ENCODE measurements at places on chromosomes 5 and 9.

- DNase-seq: no peak
These were observed 129.1 kb downstream of the DOCK8 start for GRCh38 chr9:343773-344172.

DNA sequence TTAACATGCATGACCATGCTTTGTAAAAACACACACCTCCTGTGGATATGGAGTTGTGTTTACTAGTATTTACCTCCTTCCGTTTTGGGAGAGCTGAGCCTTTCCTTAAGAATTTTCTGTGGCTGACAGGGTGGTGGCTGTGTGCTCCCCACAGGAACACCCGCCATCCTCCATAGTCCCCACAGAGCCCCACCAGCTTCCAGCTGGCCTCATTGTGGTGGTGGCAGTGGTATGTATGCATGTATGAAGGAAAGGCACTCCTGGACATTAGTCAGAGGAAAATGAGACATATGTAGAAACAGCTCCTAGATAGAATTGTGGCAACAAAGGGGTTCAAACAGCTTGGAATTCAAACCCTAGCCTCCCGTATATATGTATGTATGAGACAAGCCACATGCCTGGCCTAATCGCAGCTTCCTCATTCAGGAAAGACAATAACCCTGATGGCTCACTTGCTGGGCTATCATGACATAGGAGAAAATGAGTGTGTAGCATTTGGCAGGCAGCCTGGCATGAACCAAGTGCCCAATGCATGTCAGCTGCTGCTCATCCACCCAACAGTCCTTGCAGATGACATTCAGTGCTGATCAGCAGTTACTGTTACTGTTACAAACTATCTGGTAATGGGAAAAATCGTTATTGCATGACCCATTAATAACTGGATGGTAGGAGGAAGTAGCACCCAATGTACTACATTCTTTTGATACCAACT is 459.7 kb downstream of the EBF1 start:
- DNase-seq: no peak

- no peak for DNase-seq
These were observed 164.0 kb upstream of the RAD23B start for GRCh38 chr9:107118863-107119624.

DNA sequence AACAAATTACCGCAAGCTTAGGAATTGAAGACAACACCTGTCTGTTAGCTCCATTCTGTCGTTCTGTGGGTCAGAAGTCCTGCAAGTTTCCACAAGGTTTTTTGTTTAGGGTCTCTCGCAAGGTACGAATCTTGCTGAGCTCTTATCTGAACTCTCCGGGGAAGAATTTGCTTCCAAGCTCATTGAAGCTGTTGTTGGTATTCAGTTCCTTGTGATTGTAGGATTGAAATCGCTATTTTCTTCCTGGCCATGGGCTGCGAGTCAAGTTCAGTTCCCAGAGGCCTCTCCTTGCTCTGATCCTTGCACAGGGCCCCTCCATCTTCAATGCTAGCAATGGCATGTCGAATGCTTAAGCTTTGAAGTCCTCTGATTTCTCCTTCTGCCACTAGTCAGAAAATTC is 53.5 kb upstream of the CNTLN start:
- DNase-seq: no peak

- peak; percentile 62 for DNase-seq
These were observed 96.5 kb upstream of the LMX1B start for GRCh38 chr9:126516936-126517832.

DNA sequence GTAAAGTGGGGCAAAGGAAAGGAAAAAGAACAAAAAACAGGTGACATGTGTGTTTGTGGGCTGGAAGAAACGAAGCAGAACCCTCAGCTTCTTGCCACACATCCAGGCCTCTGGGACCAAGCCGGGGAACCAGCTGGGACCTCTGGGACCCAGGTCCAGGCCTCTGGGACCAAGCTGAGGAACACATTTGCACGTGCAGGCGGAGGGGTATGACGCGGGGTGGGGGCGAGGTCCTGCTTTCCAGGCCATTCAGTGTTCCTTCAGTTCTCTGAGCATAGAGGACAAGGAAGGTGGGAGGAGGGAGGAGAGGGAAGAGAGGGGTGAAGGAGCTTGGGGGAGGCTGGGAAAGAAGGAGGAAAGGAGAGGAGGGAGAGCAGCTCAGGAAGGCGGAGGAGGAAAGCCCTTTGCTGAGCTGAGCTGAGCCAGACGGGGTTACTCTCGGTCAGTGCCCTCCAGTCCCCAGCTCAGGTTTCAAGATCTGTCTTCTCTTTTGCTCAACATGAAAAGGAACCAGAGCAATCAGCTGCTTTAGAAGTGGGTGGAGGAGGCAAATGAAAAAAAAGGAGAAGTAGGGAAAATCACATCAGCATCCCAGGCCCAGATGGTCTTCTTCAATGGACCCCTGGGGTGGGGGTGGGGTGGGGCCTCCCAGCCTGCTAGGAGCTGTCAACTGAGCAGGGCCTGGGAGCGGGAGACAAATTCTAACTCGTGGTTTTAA is 59.1 kb downstream of the ABCA1 start:
- no peak for DNase-seq

DNA sequence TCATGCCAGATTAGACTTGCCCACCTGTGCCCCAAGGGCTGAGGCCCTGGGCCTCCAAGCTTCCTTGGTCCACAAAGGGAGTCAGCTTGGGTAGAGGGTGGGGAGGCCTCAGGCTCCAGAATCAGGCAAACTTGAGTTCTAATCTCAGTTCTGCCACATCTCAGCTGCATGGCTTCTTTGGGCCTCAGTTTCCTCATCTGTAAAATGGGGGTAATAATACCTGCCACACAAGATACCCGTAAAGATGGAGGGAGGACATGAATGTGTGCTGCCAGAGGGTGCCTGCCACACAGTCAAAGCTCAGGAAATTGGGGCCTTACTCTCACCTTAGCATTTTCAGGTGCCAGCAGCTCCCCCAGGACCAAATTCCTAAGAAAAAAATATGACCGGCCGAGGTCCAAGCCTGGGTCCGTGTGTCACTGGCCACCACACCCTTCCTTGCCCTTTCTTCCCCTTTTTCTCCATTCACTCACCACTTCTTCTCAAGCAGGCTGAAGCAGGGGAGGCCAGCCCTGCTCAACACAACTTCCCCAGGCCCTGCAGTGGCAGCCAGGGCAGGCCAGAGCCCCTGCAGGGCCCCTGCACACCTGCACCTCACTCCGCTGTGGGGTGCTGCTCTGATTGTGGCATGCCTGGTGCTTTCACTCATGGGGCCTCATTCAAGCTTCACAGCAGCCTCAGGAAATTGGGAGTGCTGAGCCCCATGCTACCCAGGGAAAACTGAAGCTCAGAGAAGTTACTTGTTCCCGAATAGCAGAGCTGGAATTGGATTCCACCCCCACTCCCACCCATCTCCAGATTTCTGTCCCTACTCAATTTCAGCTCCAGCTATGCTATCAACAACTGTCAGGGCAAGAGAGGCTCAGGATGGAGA is 3.9 kb downstream of the RGS14 start:
- DNase-seq: no peak

DNA sequence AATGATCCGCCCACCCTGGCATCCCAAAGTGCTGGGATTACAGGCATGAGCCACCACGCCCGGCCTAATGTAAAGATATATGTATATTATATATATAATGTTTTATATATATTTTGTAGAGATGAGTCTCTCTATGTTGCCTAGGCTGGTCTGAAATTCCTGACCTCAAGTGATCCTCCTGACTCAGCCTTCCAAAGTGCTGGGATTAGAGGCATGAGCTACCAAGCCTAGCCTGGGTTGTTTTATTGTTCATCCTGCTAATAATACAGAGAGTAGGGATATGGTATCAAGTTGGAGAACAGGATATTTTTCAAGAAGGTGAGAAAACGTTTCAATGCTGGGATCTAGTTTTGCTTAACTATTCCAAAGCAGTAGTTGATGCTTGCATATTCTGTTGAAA is 2.9 kb downstream of the SEC24A start:
- no peak for DNase-seq

- no peak for DNase-seq
These were observed 16.8 kb downstream of the SCAMP1 start for GRCh38 chr5:78377056-78377717.

DNA sequence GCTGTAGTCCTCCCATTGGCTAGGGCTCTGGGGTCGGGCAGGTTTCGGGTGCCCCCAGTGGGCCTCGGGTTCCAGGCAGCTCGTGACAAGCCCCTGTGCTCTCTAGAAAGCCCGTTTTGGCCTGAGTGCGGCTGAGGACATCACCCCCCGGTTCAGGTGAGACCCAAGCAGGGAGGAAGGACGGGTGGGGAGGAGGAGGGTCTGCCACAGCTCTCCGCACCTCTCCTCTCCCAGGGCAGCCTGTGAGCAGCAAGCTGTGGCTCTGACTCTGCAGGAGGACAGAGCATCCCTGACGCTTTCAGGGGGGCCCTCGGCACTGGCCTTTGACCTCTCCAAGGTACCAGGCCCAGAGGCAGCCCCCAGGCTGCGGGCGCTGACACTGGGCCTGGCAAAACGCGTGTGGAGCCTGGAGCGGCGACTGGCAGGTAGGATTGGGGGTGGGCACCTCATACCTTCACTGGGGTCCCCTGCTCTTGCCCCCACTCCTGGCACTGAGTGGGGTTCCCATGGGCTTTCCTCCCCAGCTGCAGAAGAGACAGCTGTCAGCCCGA is 672 bp downstream of the PAXX start:
- DNase-seq: no peak

DNA sequence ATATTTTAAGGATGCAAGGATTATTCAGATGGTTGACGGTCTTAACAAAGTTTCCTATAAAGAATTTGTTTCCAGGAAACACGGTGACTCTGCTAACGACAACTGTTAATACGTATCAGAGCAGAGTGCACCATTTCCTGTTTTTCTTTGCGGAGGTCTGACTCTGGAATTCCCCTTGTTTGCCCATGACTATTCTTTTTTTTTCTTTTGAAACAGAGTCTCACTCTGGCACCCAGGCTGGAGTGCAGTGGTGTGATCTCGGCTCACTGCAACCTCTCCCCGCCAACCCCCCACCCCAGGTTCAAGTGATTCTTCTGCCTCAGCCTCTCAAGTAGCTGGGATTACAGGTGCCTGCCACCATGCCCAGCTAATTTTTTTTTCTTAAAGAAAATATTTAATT is 115.9 kb downstream of the CDC42SE2 start:
- DNase-seq: peak; percentile 58

DNA sequence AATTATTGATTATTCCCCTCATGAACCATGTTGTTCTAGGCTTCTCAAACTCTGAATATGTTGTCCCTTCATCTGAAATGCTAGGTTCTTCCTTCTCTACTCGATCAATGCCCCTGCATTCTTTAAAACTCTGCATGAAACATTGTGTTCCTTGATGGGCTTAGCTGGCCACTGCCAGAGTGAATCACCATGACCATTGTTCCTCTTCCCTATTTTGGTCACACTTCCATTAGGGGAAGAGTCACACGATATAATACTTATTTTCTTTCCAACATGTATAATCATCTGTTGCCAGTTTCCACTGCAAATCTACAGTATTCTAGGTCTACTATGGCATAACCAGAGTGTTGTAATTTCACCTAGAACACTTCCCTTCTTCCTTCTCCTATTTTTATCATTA is 247.9 kb downstream of the TRPM3 start:
- DNase-seq: no peak

DNA sequence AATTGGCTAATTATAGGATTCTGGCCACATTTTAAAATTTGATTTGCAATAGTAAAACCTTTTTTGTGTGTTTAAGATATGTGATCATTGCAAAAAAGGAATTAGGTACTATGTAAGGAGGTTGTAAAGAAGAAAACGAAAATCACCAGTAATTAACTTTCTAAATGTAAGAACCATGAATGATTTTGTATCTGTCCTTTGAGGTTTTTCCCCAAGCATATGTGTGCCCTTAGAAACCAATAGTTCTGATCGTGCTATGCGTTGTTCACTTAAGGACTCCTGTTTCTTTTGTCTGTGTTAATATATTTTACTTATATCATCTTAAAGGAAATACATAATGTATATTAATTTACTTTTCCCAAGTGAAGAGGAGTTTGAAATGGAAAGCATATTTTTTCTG is 410.2 kb downstream of the PSAT1 start:
- DNase-seq: no peak

- no peak for DNase-seq
These were observed 40.8 kb upstream of the ANKRD31 start for GRCh38 chr5:75277463-75277862.

DNA sequence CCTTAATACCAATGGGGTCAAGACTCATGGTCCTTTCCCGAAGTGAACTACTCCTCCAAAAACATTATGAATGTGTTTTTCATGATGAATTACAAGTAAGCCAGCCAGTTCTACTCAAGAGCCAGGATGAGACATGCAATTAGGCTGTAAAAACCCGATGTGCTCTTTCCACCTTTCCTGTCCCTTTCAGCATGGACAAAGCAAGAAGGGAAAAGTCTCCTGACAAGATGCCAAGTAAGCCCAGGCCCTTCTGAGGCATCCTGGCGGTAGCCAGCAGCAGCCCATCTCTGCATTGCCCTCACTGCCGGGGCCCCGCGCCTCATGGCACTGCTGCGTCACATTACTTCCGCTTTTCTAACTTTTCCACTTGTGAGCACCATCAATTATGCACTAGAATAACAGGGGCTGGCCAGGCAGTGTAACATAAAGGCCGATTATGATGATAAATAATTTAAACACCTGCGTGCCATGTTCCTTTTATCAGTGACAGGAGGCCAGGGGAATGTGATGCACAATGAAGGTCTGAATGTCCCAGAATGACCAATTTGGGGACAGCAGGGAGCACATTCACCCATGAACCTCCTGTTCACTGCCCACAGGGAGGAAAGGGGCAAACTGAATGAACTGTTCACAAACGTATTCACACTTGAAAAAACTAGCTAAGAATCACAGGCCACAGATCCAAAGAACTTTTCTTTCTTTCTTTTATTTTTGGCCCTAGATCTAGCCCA is 37.4 kb downstream of the EFNA5 start:
- DNase-seq: no peak

DNA sequence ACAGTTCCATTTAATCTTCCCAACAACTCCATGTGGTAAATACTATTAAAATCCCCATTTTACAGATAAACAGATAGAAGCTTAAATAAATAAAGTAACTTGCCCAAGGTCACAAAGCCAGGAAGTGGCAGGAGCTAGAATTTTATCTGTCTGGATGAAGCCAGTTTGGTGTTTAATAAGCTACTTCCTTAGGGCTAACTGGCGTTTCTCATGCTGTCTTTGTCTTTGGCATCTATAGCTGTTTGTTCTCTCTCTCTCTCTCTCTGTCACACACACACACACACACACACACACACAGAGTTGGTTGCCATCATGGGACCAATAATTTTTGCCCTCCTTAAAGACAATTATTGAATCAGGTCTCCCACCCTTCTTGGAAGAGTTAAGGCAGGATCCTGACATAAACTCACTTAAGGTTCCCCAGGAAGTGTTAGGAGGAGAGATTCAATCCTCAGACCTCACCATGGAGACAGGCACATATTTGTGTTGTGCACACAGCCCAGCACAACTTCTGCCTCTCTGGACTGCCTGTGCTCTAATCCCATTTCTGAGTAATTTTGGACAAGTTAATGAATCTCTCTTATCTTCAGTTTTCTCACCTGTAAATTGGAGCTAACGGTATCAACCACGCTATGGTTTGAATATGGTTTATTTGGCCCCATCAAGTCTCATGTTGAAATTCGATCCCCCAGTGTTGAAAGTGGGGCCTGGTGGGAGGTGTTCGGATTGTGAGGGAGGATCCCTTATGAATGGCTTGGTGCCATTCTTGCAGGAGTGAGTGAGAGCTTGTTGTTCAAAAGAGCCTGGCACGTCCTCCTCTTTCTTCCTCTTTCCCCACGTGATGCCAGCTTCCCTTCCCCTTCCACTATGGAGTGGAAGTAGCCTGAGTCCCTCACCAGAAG is 8.3 kb upstream of the ADRA1B start:
- DNase-seq: no peak

GRCh38 chr5:90530736-90531487 is 1.5 kb upstream of the LYSMD3 start:
- DNase-seq: no peak
